ENCODE measurements at places on chromosomes 16 and 17.

DNA sequence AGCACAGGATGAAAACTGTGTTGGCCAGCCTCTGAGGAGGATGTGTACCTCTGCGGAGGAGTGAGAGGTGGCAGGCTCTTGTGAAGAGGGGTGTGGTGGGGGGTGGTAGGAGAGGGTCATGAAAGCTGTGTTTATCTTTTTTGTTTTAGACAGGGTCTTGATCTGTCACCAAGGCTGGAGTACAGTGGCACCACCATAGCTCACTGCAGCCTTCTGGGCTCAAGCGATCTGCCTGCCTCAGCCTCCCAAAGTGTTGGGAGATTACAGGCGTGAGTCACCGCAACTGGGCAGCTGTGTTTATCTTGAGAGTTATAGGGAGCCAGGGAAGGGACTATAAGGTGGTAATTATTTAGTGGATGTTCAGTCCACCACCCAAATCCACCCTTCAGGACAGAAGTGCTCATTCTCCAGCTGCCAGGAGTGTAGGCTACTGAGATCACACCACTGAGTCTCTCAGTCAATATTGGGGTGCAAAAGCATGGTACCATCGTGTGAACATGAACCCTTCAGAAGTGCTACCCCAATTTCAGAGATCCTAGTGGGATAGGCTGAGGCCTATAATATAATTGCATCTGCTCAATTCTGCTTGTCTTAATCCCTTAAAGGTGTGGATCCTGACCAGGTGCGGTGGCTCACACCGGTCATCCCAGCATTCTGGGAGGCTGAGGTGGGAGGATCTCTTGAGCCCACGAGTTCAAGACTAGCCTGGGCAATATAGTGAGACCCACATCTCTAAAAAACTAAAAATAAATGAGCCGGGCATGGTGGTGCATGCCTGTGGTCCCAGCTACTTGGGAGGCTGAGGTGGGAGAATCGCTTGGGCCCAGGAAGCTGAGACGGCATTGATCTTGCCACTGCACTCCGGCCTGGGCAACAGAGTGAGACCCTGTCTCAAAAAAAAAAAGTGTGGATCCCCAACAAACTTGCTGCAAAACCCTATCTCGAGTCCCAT, 788 bp upstream of the EXOC3L1 start:
- no peak for DNase-seq

- DNase-seq: no peak
Observed at GRCh38 chr16:24729951-24730815, 732 bp downstream of the TNRC6A start.

DNA sequence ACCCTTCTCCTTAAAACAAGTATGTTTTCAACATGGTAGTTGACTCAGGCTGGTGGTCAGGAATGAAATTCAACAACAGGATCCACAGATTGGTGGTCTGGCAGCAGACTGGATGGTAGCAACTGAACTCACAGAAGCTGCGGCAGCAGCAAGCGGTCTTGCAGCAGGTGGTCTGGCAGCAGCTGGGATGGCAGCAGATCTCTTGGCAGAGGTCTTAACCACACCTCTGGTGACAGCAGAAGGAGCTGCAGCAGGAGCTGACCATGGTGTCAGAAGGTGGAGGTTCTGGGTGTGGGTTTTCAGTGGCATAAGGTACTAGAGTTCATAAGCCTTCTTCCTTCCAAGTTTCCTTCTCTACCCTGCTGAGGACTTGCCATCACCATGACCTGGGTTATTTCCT, 2.2 kb upstream of the KRTAP4-1 start:
- DNase-seq: no peak

GRCh38 chr17:17411692-17412091, 65.1 kb upstream of the MED9 start:
- DNase-seq: no peak

- no peak for DNase-seq
Observed at GRCh38 chr17:80097127-80097621, 4.2 kb upstream of the GAA start.

GRCh38 chr16:81123092-81123852, 27.1 kb upstream of the GCSH start:
- DNase-seq: no peak

- DNase-seq: no peak
Observed at GRCh38 chr16:83733301-83733700, 74.5 kb upstream of the HSBP1 start.

DNA sequence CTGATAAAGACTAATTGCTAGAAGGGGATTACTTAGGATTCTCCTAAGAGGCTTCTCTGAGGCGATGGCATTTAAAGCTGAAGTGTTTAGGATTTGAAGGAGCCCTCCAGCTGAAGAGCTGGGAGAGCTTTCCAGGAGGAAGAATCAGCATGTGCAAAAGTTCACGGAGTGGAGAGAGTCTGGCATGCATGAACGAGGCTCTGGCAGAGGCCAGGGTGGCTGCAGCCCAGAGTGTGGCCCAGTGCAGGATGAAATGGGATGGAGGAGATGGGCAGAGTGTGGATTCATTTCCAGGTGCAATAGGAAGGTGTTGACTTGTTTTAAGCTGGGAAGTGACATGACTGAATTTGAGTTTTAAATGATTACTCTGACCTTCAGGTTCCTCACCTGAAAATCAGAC, 249.0 kb upstream of the CCL2 start:
- DNase-seq: no peak

GRCh38 chr17:41625602-41626001, 1.2 kb upstream of the KRT17 start:
- DNase-seq: no peak

DNA sequence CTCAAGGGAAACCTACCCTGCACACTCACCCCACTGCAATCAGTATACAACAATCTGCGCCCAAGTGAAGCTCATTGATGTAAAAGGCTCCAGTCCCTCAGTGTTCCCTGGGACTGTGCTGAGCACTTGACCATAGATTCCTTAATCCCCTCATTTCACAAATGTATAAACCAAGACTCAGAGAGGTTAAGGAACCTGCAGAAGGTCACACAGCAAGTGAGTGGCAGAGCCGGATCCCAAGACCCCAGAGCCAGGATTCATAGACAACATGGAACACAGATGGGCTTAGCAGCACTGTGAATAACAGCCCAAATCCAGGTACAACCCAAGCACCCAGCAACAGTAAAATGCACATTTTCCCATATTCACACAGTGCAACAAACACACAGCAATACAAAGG, 225.7 kb downstream of the C16orf78 start:
- no peak for DNase-seq

GRCh38 chr17:2396568-2397246, 4.2 kb downstream of the MNT start:
- no peak for DNase-seq

- DNase-seq: peak; percentile 55
Observed at GRCh38 chr17:45098869-45099616, 33.3 kb downstream of the PLCD3 start.

GRCh38 chr16:67804853-67805542, 1.4 kb downstream of the RANBP10 start:
- DNase-seq: no peak
